Stimulated activated CD8-positive, alpha-beta memory T cell treated with anti-CD3 and anti-CD28 coated beads, Interleukin-7, amount 100 ng/mL, for 1 hour (primary cell): ENCODE measurements at places on chromosomes 2 and 18.

DNA sequence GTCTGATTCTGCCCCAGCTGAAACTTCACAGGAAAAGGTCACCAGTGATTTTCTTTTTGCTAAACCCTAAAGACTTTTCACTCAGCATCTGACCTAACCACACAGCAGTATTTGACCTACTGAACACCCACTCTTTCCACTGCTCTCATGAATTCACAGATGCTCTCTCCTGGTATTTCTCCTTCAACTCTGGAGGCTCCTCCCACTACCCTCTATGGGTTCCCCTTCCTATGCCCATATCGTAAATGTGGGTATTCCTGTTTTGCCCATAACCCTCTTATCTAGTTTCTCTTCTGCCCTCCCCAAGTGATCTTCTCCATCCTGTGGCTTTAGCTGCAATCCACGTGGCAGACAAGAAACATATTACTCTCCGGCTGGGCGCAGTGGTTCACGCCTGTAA, 7.6 kb downstream of the PLEKHM3 start:
- DNase-seq = no peak

GRCh38 chr2:10498525-10499274, 50.6 kb upstream of the ODC1 start:
- DNase-seq = no peak

- no peak for DNase-seq
Measured at GRCh38 chr2:97673915-97674283, 4.4 kb downstream of the C2orf92 start.

DNA sequence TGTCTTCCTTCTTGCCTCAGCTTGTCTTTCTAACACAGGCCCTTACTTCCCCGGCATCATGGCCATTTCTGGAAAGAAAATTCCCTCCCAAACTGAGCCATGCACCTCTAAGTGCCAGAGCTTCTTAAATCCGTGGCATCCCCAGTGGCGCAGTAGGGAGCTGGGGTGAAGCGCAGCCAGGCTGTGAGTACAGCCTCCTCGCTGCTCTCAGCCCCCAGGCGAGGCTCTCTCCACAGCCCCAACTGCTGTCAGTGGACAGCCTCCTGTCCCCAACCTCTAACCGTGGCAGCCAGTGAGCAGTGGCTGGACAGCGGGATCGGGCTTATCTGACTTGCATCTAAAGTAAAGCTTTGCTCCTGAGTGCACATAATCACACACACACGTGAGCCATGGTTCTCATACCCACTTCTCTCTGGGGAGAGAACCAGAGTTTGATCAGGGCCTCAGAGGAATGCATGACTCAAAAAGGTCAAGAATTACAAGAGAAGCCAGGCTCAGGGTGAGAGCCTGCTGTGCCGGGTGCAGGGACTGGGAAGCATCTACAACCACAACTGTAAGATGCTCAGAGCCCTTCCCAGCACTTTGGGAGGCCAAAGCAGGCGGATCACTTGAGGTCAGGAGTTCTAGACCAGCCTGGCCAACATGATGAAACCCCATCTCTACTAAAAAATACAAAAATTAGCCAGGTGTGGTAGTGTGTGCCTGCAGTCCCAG, 50.7 kb downstream of the SFXN5 start:
- DNase-seq = no peak

GRCh38 chr2:100568989-100569388, 6.2 kb downstream of the PDCL3 start:
- no peak for DNase-seq

- DNase-seq = no peak
Measured at GRCh38 chr2:28231110-28231631, 161.5 kb upstream of the FOSL2 start.

DNA sequence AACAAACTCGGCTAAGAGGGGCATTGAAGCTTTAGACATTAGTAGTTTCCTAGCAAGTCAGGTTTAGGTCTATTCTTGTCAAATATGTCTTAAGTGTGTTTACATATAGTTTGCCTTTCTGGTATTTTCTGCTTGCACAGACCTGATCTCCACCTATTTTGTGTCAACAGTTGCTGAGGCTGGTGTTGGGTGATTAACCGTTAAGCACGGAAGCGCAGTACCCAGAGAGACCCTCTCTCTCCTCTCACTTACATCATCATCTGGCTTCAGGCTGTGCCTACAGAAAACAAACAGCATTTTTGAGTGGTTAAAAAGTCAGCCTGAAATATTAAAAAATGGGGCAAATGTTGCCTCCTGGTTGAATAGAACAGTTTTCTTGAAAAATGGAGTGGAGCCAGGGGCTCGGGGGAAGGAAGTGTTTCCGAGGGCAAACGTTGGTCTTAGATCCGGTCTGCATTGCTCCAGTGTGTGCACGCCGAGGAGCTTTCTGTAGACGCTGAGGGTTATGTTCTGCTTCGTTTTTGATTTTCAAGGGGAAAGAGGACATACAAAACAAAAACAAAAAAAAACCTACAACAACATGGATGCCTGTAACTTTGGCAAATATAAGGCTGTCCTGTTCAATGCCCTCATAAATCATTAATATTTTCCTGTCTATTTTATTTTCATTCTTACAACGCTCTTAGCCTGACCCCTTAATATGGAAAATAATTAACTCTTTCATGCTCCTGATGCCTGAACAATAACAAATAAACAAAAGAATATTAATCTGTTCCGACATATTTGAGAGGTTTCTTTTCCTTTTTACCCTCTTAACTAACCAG, 120.8 kb downstream of the MEIS1 start:
- no peak for DNase-seq

- DNase-seq = no peak
Measured at GRCh38 chr2:18265614-18266586, 294.6 kb downstream of the RDH14 start.

- DNase-seq = no peak
Measured at GRCh38 chr2:208546860-208547650, 140.5 kb downstream of the PTH2R start.

- no peak for DNase-seq
Measured at GRCh38 chr2:15732341-15733077, 140.8 kb downstream of the DDX1 start.

- no peak for DNase-seq
Measured at GRCh38 chr2:11430729-11431128, 35.2 kb downstream of the E2F6 start.

GRCh38 chr2:27832396-27832795, 57.8 kb downstream of the RBKS start:
- DNase-seq = no peak

- no peak for DNase-seq
Measured at GRCh38 chr2:3102081-3102921, 275.3 kb downstream of the EIPR1 start.

DNA sequence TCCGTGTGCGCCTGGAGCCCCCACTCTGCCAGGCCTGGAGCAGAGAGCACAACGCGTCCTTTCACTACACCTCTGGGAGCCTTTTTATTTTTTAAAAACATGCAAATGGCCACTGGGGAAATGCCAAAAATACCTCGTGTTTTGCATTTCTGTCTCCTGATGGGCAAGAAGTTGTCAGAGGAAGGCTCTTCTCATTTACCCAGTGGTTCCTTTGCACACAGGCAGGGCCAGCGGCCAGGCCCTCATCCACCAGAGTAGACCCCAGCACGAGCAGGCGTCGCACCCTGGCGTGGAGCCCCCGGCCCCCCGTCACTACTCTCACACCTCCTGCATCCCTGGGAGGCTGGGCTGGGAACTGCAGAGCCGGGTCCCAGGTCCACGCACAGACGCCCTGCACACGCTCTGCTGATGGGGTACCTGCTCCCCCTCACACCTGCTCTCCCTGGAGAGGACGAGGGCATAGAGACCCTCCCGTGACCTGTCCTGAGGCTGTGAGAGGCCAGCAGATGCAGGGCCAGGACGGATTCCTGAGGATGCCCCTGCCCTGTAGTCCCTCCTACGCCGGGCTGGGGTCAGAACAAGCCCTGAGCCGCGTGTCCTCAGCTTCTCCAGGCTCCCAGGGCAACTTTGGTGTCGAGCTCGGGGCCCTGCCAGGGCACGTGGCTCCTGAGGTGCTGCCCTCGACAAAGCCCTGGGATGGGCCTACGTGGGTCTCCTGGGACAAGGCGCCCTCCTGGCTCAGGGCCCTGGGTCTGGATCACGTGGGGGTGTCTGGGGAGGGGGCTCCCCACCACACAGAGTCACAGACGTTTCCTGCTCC, 65.0 kb downstream of the NFATC1 start:
- no peak for DNase-seq

- no peak for DNase-seq
Measured at GRCh38 chr2:119212139-119212800, 11.4 kb upstream of the STEAP3 start.

DNA sequence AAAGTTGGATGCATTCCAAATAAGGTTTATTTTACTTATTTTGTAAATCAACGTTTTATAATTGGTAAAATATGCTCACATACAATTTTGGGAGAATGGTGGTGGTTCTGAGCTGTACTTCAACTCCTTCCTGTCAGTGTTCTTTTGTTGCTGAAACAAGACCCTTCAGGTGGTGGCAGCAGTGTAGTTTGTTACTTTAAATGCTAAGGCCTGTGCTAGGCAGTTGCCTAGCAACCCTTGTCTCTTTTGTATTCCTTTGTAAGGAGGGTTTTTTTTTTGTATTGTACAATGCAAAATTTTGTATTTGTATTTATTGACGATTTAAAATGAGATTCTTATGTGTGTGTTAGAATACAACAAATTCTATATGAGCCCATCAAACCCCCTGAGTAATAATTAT, 166.0 kb upstream of the FAM98A start:
- DNase-seq = no peak

DNA sequence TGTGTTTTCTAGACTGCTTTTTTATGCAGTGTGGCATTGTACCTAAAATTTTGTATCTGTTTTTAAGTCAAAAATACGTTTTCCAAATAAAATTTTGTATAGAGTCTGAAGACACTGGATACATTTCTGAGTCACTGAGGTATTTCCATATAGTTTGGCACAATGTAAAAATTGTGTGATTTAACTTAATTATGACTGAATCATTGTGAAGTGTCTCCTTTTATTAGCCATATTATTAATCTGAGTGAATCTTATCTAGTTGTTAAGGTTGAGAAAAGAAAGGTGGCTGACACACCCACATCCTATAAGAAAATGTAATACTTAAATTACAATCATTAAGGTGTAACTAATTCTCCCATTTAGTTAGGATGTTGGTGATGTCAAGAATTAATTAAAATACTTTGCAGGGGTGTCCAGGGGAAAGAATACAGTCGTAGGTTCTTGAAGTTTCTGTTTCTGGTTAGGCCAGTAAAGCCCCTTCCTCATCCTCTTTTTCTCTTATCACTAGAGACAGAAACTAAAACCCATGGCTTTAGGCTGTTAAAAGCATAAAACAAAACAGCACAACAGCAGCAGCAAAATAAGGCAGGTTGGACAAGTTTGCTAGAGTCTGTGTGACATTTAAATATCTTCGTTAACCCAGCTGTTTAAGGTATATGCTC, 71.6 kb downstream of the UBE2E3 start:
- DNase-seq = no peak

DNA sequence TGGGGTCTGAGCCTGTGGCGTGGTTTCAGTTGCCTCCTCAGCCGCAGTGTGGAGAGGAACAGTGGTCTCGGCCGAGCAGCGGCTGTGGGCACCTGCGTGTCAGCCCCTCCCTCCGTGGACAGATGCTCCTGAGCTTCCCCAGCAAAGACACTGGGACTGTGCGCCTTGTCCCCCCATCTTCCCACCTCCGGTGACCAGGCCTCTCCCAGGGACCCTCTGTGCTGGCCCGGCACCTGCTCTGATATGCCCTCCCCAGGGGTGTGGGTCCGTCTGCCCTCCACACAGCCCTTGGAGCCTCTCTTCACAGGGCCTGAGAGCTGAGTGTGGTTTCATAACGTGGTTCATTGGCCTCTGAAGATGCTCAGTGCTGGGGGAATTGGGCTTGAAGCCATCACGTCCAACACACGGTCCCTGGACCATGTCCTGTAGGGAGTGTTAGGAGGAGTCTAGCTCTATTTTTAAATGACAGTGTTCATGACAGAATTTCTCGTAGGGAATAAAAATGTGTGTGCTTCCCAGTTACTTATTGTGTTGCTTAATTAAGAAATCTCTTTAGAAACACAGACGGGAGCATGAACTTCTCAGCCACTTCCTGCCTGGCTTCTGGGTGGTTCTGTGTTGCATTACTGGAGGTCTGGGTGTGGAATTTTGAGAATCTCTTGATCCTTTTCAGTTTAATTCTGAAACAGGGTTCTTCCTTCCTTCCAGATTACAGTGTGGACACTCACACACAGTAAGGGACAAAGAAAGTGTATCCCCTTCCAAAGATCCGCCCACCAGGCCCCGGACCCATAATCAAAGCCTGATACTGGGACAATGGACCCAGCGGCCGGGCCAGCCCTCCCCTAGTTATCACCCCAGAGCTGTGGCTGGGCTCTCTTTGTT, 110.7 kb downstream of the NFATC1 start:
- DNase-seq = no peak

GRCh38 chr18:44579028-44579702, 101.5 kb upstream of the SETBP1 start:
- DNase-seq = no peak

GRCh38 chr18:43887491-43887890, 610.2 kb upstream of the SYT4 start:
- no peak for DNase-seq

DNA sequence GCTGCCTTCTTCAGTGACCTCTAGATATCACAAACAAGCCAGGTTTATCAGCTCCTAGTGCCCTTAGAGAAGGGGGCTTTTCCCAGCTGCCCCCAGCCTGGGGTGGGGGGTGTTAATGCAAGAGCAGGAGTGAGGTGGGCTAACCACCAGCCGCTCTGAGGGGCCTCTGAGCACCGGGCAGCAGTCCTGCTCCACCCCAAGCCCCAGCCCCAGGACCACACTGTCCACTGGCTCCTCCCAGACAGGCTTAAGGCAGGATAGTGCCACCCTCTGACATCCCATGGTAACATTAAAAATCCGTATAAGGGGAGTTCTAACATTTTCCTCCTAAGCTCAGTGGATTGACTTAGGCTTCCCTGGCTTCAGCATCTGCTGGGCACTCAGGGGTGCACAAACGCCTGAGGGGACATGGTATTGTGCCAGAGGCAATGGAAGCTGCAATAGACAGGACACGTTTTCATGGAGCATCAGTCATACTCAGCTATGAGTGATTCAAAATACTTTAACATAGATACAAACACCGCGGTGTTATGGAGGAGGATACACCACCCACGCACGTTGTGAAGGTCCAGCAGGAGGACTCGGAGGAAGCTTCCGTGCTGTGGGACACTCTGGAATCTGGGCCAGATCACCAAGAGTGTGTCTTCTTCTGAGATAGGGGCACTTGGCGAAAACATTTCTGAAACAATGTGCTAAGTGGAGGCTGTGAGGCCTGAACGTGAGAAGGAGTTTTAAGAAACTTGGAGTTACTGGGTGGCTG, 112.7 kb upstream of the EPC2 start:
- DNase-seq = no peak
